SK-N-SH (cell line): ENCODE measurements at places on chromosomes 11 and 22.

DNA sequence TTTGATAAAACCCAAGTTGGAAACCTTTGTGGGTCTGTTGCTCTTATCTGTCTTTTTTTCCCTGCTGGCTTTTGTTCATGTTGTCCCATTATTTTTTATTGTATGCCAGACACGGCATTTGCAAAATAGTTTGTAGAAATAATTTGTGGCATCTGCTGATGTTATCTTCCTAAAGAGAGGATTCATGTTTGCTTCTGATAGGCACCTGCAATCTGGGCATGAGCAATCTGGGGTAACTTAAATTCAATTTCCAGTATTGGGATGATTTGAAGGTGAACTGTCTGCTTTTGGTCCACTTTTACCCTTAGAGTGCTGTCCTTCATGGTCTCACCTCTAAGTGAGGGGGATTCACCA is 126.9 kb downstream of the CEP164 start:
- DNase-seq: peak; percentile 51

DNA sequence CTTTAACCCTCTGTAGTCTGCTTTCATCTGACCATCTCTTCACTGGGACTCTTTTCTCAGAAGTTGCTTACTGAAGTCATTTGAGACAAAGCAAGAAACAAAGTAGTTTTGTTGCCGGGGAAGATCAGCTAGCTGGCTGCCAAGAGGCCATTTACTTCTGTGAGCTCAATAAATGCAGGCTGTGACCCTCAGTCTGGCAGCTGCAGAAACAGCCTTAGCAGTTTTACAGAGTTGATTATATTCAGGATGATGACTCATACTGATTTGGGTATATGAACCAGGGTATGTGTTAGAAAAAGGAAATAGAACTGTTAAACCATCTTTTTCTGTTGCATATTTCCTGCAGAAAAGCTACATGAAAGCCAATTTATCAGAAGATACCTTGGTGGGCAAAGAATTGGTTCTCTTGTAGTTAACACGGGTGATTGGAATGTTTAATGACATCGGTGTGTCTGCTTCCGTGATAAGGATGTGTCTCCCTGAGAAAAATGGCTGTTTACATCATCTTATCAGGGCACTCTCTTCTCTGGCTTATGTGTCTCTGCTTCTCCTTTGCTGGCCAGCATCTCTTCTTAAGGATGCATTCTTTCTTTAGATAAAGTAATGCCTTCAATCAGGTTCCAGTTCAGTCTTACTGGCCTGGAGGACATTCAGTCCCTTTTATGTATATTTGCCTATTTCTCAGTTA is 18.5 kb downstream of the FIBIN start:
- peak; percentile 19 for DNase-seq

GRCh38 chr11:33775467-33775807 is 1.1 kb upstream of the FBXO3 start:
- DNase-seq: no peak

DNA sequence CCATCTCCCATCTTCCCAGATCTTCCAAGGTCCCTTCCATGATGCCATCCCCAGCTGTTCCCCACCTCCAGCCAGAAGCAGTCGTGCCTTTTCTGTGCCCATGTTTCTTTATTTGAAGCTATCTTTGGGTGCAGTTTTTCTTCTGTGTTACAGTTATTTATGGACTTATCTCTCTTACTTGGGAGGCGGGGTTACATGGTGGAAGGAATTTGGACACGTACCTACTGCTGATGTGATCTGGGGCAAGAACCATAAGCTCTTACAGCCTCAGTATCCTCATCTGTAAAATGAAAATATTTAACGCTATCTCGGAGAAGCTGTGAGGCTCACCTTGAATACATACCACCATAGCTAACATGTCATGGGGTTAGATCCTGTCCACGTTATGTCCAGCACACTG is 98.9 kb downstream of the ZBTB16 start:
- DNase-seq: no peak

GRCh38 chr22:36325154-36326031 is 62.4 kb downstream of the MYH9 start:
- DNase-seq: no peak

GRCh38 chr11:83438438-83438837 is 152.3 kb upstream of the CCDC90B start:
- no peak for DNase-seq

GRCh38 chr11:44536788-44537516 is 28.5 kb upstream of the CD82 start:
- peak; percentile 55 for DNase-seq

- DNase-seq: no peak
Observed at GRCh38 chr11:26330262-26330661, 1.7 kb upstream of the ANO3 start.

DNA sequence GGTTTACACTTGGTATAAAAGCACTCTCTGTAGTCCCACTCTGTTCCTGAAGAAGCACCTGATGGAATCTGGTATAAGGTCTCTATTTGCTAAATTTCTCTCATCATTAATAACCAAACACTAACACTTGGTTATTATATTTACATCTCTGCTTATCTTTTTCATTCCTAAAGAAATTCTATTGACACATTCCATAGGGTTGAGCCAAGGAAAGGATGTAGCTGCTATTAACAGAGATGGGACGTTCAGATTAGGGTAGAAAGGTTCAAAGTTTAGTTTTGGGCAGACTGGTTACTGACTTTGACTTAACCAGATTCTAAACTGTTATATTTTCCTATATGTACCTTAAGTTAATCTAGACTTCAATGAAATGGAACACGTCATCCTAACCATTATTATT is 91.5 kb downstream of the RSF1 start:
- no peak for DNase-seq

DNA sequence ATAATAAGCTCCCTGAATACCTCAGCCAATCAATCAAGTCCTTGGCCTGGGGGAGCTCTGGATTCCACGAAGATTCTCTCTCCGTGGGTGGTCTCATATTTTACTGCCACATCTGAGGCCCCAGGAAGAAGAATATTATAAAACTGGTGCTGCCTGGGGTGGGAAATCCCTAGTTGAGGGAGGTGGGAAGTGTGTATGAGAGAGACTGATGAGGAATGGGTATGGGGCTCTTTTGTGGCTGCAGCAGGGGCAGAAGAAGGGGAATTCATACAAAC is 71.5 kb downstream of the SYN3 start:
- DNase-seq: no peak

- no peak for DNase-seq
Observed at GRCh38 chr22:41775338-41775737, 25.1 kb upstream of the CCDC134 start.

DNA sequence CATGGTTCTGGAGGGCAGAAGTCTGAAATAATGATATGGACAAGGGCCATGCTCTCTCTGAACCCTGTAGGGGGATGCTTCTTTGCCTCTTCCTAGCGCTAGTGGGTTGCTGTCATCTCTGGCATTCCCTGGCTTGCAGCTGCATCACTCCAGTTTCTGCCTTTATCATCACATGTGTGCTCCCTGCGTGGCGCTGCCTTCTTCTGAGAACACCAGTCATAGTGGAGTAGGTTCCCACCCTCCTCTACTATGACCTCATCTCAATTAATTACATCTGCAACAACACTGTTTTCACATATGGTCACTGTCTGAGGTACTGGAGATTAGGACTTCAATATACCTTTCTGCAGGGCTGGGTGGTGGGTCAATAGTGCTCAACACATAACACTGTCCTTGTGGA is 402.3 kb upstream of the NARS2 start:
- DNase-seq: no peak

GRCh38 chr11:84865791-84866535 is 761.2 kb downstream of the DLG2 start:
- no peak for DNase-seq

DNA sequence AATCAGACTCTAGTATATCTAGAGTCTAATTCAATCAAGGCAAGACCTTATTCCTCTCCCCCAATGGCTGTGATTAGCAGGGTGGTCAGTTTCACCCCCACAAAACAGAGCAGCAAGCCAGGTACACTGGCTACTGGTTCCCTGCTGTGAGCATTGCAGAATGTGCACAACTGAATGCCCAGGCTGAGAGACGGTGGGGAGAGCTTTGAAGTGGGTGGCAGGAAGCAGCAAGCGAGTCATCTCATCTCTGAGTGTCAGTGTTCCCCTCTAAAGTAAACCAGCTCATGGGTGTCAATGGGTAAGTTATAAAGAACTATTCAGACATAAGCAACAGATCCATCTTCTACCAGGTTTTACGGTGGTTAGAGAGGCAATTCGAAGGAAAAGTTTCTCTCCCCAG is 37.6 kb downstream of the GAB4 start:
- no peak for DNase-seq

GRCh38 chr22:19984851-19985811 is 31.5 kb downstream of the ARVCF start:
- DNase-seq: no peak

- DNase-seq: no peak
Observed at GRCh38 chr22:17851759-17852158, 77.5 kb upstream of the BID start.

DNA sequence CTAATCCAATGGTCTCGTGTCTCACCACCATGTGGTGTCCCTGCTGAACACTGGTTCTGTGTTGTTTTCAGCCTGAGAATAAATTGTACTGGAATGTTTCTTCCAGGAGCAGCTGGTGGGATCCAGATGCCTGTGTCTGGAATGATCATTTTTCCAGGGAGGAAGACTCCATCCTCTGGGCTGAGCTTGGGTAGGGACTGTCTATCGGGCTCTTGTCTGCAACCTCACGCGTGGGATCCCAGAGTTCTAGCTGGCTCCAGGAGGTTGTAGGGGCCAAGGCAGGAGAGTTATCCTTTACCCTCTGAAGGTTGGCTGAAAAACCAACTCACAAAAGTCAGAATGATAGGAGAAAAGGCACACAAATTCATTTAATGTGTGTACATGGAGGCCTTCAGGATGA is 144.1 kb upstream of the B3GAT1 start:
- no peak for DNase-seq

DNA sequence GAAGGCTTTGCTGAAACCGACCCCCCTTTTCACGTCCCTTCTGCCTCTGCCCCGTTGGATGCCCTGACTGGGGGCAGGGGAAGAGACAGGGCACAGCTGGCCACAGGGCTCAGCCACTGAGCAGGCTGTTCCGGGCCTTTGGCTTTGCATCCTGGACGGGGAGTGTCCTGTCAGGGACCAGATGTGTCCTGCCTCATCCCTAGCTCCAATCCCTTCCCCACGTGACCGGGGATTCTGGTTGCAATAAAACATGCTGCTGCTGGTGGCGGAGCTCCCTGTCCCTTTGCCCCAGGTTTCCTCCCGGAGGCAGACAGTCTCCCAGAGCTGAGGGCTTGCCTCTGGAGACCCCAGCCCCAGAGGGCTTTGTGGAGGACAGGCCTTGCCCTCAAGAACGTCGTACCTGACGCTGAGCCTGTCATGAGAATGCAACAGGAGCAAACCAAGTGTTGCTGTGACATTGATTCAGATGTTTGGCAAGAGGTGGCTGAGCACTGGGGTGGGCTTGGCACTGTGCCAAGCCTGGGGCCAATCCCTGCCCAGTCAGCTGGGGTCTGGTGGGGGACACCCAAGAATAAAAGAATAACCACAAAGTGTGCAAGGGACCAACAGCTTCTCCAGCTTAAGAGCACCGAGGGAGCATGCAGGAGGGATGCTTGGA is 7.3 kb downstream of the CDC42EP2 start:
- DNase-seq: peak; percentile 84

DNA sequence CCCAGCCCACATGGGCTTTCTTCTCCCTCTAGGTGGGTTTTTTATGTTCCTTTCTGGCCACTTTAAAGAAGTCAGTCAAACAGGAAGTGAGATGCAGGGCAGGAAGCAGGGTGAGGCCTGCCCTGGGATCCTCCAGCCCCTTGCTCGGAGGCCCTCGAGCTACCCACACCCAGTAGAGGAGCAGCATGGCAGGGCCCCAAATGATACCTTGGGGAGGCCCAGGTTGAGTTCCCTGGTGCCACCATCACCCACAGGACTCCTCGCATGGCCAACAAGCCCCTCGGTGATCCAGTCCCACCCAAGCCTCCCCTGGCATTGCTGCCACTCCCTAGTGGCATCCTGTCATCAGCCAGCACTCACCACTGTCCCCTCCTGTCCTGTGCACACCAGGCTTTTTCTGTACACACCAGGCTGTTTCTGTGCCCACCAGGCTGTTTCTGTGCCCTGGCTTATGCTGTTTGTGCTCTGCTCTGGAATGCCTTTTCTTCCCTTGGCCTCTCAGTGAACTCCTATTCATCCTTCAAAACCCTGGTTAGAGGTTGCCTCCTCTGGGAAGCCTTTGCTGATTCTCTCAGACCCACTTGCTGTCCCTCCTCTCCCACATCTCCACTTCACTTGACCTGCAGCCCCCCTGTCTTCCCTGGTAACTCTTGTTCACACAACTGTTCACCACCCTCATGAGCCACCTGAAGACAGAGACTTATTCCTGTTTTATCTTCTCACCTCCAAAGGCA is 3.1 kb upstream of the PTGDR2 start:
- DNase-seq: no peak

GRCh38 chr11:119015054-119015611 is 3.0 kb downstream of the RPS25 start:
- DNase-seq: no peak

- DNase-seq: no peak
Observed at GRCh38 chr11:8383227-8383626, 119.5 kb upstream of the LMO1 start.
